Progenitor cell of endocrine pancreas (in vitro differentiated cells): ENCODE measurements at places on chromosomes 4 and X. TPM values are rescaled to one million over a fixed set of nuclear protein-coding genes. Genes with fewer than 3 reads are reported as not detected.

GRCh38 chrX:133908223-133908955, 77.0 kb downstream of the GPC3 start:
- H3K27ac ChIP-seq, result no peak overlapping the region
- H3K36me3 ChIP-seq, result no peaks in the 10 kb centered on the region
- peaks cover 22% of the 10 kb centered on the region for H3K4me1 ChIP-seq
- no peak for DNase-seq
- no peak overlapping the region for H3K4me3 ChIP-seq

DNA sequence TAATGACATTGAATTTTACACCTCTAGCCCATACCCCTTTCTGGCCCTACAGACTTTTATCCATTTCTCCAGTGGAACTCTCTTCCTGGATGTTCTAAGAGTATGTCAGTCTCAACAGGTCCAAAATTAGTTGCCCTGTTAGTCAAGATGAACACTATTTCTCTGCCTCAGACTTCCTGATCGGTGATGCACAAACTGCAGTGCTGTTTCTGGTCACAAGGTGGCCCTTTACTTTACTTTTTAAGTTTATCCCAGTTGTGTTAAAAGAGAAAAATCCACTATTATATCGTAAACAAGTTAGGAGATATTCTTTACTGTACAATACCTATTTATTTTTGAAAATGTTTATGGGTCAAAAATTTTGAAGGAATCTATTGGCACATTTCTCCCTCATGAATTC, 13.1 kb downstream of the TCEAL7 start:
- H3K27me3 ChIP-seq, result peaks cover 2% of the 10 kb centered on the region
- H3K4me3 ChIP-seq, result no peak overlapping the region
- DNase-seq, result no peak
- no peak overlapping the region for H3K27ac ChIP-seq

GRCh38 chr4:47882228-47882627, 32.2 kb downstream of the NFXL1 start:
- H3K36me3 ChIP-seq, result peaks cover 28% of the 10 kb centered on the region
- no peaks in the 10 kb centered on the region for H3K27me3 ChIP-seq
- no peak overlapping the region for H3K4me3 ChIP-seq
- no peak overlapping the region for H3K27ac ChIP-seq
- peaks cover 3% of the 10 kb centered on the region for H3K4me1 ChIP-seq

GRCh38 chr4:73891739-73892405, 22.7 kb downstream of the CXCL1 start:
- H3K4me3 ChIP-seq, result no peak overlapping the region
- DNase-seq, result no peak
- H3K27ac ChIP-seq, result peak overlapping the region; percentile 41
- peaks cover 2% of the 10 kb centered on the region for H3K27me3 ChIP-seq
- no peaks in the 10 kb centered on the region for H3K36me3 ChIP-seq
- H3K4me1 ChIP-seq, result peaks cover 19% of the 10 kb centered on the region

DNA sequence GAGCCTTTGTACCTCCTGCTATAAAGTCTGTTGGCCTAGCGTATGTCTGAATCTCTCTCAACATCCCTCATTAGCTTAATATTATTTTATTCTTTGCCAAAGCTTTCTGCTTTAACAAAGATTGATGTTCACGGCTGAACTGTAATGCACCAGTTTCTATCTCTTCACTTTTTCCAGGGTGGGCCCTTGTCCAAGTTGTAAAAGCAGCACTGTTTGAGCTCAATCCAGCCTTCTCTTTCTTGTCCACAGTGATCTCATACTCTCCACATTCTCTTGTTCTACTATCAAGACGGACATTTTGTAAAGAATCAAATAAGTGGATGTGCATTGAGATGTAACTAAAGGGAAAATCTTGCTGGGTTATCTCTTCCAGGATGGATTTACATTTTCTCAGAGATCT, 34.4 kb upstream of the RTL3 start:
- H3K4me3 ChIP-seq, result no peak overlapping the region
- no peaks in the 10 kb centered on the region for H3K27me3 ChIP-seq

DNA sequence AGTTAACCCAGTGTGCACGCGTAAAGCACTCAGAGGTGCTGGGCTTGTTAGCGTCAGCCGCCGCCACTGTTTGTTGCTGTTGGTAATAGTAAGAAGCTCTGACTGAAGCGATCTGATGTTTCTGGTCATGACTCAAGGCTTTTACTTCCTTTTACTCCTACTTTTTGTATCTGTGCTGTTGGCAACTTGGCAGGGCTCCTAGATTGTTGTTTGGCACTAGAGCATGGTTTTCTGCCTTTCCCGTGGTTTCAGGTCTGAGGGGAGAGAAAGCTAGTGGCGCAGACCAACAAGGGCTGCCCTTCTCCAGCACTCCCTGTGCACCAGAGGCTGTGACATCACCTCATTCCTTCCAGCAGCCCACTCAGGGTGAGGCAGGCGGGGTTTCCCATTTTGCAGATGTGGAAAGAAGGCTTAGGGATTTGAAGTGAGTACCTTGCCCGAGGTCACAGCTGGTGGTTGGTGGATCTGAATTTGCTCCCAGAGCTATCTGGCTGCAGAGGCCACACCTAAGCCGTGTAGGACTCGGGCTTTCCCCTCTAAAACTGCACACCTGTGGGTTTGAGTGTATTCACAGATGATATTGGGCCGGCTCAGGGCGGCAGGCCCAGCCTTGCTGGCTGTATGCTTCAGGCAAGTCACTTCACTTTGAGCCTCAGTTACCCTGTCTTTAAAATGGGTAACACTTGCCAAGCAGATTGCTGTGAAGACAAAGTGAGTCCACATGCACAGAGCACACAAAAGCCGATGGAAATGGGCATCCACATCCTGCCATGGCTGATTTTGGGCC, 51.2 kb upstream of the TADA2B start:
- peaks cover 32% of the 10 kb centered on the region for H3K4me1 ChIP-seq
- no peak overlapping the region for H3K27ac ChIP-seq
- H3K36me3 ChIP-seq, result peaks cover 7% of the 10 kb centered on the region

DNA sequence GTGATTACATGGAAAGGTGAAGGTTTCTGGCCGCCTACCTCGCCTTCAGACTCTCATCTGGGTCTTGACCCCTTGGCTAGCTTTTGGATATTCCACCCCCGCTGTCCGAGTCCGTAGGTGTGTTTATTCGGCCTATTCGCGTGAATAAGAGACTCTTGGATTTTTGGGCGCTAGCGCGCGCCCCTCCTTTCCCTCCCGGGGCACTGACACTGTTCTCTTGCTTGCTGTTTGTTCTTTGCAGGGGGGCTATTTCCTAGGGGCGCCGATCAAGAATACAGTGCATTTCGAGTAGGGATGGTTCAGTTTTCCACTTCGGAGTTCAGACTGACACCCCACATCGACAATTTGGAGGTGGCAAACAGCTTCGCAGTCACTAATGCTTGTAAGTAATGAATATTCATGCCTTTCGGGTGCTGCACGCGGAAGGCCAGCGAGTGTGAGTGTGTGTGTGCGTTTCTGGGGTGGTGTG, 932 bp downstream of the GRIA2 start:
- peaks cover 14% of the 10 kb centered on the region for H3K4me1 ChIP-seq
- DNase-seq, result no peak
- H3K4me3 ChIP-seq, result peak overlapping the region; percentile 90
- H3K36me3 ChIP-seq, result no peaks in the 10 kb centered on the region

DNA sequence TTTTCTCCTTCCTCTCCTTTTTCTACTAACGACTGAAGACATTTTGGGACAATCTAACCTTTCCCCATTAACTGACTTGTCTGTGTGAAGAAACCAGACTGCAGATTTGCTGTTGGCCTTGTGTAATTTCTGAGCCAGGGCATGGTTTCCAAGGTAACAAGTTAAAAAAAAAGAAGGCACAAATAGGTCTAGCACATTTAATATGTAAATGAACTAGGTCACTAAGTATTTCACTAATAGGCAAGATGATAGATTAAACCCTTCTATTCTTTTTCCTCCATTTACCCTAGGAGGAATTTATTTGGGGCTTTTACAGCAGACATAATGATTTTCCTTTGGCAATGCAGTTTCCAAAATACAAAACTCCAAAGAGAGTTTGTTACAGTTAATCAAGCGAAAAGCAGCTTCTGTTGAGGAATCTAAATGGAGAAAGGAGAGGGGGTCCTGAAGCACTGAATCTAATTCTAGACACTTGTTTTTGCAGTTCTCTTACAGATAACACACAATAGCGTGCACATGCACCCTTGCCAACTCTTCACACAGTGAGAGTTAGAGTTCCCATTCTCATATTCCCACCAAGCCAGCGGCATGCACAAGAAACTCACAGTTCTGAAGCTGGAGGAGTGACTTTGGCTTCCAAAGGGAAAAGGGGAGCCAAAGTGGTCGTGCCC, 72.0 kb downstream of the TSPAN5 start:
- H3K36me3 ChIP-seq, result no peaks in the 10 kb centered on the region
- no peak overlapping the region for H3K27ac ChIP-seq
- no peaks in the 10 kb centered on the region for H3K27me3 ChIP-seq
- no peak overlapping the region for H3K4me3 ChIP-seq

- H3K27me3 ChIP-seq, result no peaks in the 10 kb centered on the region
- no peaks in the 10 kb centered on the region for H3K4me1 ChIP-seq
- H3K27ac ChIP-seq, result no peak overlapping the region
- no peaks in the 10 kb centered on the region for H3K36me3 ChIP-seq
Measured at GRCh38 chrX:96098471-96098870, 586.2 kb upstream of the DIAPH2 start.

DNA sequence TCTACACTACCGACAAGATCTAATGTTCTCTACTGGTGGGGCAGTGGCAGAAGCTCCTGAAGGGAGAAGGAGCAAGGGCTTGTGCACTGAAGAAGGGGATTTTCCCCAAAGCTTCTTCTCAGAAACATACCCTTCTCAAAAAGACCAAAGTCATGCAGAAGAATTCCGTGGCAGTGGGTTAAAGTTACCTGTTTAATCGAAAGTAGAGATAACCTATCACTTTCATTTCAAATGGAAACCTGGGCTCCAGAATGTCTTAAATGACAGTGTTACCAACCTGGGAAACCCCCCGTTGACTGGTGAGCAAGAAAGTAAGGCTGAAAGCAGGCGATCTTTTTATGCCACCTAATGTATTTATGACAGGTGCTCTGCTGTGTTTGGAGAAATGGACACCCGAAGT, 92.5 kb upstream of the TEX13D start:
- H3K27me3 ChIP-seq, result peaks cover 15% of the 10 kb centered on the region
- no peak overlapping the region for H3K4me3 ChIP-seq
- H3K4me1 ChIP-seq, result no peaks in the 10 kb centered on the region
- DNase-seq, result no peak
- no peak overlapping the region for H3K27ac ChIP-seq
- no peaks in the 10 kb centered on the region for H3K36me3 ChIP-seq

GRCh38 chr4:5340991-5341451, 289.7 kb downstream of the STK32B start:
- H3K27ac ChIP-seq, result no peak overlapping the region
- peaks cover 5% of the 10 kb centered on the region for H3K27me3 ChIP-seq
- no peaks in the 10 kb centered on the region for H3K36me3 ChIP-seq
- DNase-seq, result no peak

- H3K36me3 ChIP-seq, result peaks cover 4% of the 10 kb centered on the region
- no peaks in the 10 kb centered on the region for H3K27me3 ChIP-seq
- no peak overlapping the region for H3K27ac ChIP-seq
- no peaks in the 10 kb centered on the region for H3K4me1 ChIP-seq
- H3K4me3 ChIP-seq, result no peak overlapping the region
Measured at GRCh38 chr4:32830160-32830559, 2110.0 kb downstream of the PCDH7 start.

GRCh38 chr4:100306018-100306417, 115.8 kb upstream of the DDIT4L start:
- no peaks in the 10 kb centered on the region for H3K27me3 ChIP-seq
- no peaks in the 10 kb centered on the region for H3K4me1 ChIP-seq
- no peaks in the 10 kb centered on the region for H3K36me3 ChIP-seq
- H3K27ac ChIP-seq, result no peak overlapping the region

Gene TRIM61
- 2.3 and 3.5 TPM in 2 replicates for total RNA-seq

Gene CACNA1F
- 0.19 and 0.64 TPM in 2 replicates for total RNA-seq

Gene IL1RAPL1
- 3.6 and 4.1 TPM in 2 replicates for total RNA-seq

Gene PDGFRA
- 11.4 and 13.8 TPM in 2 replicates for total RNA-seq

Gene MAMLD1
- 4.4 TPM in 2 replicates for total RNA-seq
